ENCODE measurements at places on chromosomes 5 and 9.
A peak's percentile ranks its signal among the peaks of the same experiment; 100 is the strongest.

DNA sequence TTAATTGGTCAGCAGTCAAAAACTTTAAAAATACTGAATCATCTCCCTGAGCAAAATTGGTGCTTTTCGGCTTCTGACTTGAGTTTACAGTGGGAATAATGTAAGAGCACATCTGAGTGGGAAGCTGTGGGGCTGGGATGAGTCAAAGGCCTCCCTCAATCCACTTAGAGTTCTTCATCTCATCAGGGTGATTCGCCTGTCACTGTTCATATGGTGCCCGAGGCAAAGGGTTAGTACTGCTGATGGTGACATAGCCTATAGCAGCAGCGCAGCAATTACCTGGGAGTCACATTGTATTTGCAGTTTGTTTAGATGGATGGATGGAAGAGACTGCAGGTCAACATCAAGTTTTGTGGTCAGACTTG is 113.8 kb upstream of the ZNF608 start:
- DNase-seq = no peak

DNA sequence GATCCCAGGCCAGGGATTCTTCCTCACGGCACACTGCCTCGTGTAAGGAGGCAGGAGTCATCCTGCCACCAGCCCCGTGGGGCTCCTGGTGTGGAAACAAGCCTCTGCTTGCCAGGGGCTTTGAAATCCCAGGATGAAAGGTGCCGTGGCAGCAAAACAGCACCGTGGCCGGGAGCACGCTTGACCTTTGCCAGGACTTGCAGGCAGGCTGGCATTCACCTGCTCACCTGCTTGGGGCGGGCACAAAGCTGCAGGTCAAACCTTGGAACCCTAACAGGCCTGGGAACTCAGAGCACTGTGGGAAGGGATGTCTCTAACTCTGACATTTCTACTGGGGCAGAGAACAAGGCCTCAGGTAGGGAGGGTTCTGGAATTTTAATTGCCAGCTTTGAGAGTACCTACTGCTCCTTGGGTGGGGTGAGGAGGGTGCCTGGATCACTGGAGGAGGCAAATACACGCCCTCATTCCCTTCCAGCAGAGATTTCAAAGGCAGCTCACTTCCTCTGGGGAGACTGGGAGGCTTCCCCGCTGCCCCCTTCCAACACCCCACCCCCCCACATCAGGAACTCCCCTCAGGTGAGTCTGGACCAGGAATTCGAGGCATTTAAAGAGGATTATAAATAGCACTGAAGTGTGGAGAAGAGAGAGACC is 45.6 kb upstream of the STXBP1 start:
- DNase-seq = no peak

DNA sequence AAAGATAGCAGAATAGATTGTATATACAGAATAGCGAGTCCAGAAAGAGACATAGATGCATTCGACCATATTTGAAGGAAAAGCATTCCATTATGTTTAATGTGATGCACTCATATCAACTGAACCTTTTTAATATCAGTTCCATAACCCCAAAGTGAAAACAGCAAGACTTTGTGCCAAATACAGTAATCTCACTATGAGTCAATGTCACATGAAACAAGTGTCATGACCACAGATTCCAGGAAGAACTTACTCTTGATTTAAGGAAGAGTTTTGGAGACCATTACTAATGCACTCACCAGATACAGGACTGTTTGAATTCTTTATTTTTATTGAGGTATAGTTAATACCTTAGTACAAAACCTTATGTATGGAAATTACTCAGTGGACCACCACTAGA is 220.5 kb downstream of the SH3GL2 start:
- DNase-seq = no peak

DNA sequence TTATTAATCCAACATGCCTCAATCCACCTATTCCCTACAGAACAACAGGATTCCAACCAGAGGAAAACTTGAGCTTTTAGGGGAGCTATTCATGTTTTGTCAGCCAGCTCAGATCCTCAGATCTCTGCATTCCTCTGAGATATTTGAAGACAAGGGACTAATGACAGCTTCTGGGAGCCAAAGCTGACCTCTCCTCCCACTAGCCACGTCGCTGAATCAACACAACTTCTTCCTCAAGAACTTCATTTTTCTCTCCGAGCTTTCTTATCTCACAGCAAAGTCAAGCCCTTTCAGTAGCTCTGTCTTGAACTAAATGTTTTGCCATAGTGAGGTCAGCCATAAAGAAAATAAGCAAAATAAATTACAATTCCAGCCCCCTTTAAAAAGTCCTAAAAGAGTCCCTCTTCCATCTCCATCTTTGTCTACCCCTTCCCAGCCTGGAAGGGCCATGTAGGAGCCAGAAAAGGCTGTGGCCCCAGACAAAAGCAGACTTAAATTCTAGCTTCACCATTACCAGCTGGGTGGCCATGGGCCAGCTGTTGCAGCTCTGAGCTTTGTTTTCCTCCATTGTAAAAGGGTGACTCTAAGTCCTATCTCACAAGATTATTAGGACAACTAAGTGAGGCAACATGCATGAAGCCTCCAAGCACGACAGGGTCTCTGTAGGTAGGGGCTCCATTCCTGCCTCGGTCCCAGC is 65.0 kb downstream of the HSD17B3 start:
- DNase-seq = no peak

- no peak for DNase-seq
Measured at GRCh38 chr9:92245005-92245797, 48.3 kb downstream of the IARS1 start.

DNA sequence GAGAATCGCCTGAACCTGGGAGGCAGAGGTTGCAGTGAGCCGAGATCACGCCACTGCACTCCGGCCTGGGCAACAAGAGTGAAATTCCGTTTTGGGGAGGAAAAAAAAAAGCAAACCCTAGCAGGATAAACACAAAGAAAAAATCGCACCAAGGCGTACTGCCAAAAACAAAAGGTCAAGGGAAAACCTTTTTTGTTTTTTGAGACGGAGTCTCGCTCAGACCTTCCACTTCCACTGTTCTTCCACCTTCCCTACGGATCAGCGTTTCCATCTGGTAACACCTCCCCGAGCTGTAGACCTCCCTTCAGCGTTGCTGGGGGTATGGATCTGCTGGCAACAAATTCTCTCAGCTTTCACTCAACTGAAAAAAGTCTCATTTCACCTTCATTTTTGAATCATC is 20.1 kb upstream of the FCN2 start:
- DNase-seq = no peak

GRCh38 chr5:6402939-6403338 is 24.6 kb upstream of the MED10 start:
- DNase-seq = no peak

- DNase-seq = no peak
Measured at GRCh38 chr9:110128664-110129329, 79.2 kb downstream of the C9orf152 start.

- DNase-seq = no peak
Measured at GRCh38 chr5:92864591-92864990, 716.4 kb downstream of the NR2F1-AS1 start.

DNA sequence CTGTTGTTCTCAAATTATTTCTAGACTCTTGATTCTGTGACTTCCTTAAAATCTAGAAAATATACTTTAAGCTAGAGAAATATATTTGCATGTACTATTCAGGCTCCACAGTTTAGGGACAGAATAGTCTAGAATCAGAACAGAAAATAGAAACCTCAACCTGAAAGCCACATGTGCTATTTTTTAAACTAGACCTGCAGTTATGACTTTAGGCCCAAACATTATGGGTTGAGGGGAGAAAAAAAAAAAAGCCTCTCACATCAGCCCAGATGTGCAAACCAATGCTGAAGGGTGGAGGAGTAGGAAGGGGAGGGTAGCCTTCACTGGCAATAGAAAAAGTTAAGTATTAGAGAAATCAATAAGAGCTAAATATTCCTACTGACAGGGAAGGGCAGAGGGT is 35.7 kb downstream of the ELL2 start:
- no peak for DNase-seq

- DNase-seq = no peak
Measured at GRCh38 chr5:131067636-131068035, 97.4 kb downstream of the HINT1 start.

DNA sequence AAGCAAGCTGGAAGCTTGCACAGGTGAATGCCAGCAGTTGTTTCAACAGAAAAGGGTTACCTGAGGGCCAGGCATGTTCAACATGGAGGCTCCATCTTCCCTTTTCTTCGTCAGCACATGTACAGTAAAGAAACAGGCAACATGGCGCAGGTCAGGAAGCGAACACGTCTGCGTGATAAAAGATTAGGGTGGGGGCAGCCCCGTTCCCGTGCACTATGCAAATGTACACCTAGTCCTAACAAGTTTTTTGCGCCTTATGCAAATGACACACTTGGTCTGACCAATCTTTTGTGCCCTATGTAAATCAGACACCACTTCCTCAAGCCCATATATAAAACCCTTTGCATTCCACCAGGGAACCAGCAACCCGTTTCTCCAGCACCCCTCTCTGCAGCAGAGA is 452.1 kb upstream of the PTPRD start:
- no peak for DNase-seq

DNA sequence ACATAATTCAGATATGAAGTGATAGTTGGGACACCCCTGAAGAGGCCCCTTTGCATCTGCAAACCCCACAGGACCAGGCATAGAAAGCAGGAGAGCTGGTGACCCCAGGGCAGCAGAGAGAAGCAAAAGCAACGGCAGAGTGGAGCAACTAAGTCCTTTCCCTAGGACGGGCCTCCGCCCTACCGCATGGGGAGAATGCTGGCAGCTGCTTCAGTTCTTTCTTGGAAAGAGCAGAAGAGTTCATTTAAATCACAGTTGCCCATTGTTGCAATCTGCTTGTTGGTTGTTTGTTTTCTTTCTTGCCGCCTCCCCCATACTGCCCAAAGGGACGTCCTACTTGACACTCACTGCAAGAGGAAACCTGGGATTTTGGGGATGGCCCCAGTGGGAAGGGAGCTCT is 126.2 kb downstream of the ADAMTS16 start:
- DNase-seq = no peak

- DNase-seq = peak; percentile 53
Measured at GRCh38 chr5:174311531-174312269, 266.2 kb downstream of the NSG2 start.

DNA sequence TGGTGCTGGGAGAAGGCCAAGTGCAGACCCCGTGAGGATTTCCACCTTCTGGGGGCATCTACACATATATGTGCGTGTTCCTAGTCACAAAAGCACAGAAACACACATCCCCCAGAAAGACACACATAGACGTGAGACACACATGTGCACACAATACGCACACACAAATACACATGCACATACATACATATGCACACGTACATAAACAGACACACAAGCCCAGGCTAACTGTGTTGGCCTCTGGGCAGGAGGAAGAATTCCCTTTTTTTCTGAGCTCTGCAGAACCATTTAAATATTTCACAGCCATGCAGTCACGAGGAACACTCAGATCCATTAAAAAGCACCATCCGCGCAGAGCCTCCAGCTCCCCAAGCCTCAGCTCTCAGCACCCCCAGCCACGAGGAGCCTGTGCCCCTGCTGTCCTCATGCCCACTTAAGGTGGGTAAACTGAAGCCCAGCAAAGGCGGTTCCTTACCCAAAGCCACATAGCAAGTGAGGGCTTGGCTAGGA is 5.3 kb downstream of the NINJ1 start:
- DNase-seq = no peak

DNA sequence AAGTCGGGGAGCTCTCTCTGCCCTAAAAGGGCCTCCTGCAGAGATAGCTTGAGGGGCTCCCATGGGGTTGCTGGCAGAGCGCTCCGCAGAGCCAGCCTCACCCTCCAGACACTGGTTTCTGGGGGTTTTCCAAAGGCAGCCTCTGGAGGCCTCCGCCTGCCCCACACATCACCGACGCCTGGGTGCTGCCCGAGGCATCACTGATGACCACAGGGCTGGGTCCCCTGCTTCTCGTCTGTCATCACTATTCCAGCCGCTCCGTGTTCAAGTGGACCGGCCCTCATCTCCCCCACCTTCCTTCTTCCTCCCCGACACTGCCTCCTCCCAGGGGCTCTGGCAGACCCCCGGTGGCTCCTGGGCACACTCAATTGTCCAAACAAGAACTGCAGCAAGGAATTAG is 64.1 kb upstream of the IRX4 start:
- DNase-seq = no peak

- no peak for DNase-seq
Measured at GRCh38 chr5:5271786-5272321, 131.7 kb downstream of the ADAMTS16 start.

DNA sequence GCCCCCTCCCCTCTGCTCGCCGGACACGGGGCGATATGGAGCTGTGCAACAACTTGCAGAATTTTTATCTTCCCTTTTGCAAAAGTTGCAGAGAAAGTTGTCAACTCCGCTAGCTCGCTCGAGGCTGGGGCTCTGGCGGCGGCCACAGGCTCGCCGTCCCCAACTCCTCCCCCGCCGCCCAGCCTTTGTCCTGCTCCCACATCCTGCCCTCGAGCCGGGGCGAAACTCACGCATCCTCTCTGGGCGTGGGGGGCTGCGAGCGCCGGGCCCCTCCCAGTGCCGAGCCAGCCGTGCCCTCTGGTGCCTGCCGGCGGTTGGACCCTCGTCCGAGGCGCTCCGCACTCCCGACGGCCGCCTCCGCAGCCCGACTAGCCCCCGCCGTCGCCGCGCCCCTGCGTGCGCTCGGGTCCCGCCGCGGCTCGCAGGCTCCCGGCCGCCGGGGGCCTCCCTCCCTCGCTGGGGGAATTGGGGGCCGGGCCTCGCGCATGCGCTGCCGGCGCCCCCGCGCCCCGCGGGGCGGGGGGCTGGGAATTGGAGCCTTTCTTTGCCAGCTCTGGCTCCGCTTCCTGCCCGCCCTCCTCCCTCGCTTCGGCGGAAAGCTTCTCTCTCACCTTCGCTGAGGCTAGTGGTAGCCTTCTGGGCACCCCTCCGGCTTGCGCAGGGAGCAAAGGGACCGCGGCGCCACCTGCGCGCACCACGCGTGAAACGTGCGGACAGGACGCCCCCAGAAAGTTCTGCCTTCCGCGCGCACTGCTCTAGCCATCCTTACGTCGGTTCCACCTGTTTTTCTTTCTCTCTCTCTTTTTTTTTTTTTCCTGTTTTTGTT is at the start of gene CCNJL:
Gene CCNJL (minus strand): TSS at position 431 of the 826 bp plus-strand sequence. CDS start 641 bp downstream, outside the sequence.
- DNase-seq = no peak

- no peak for DNase-seq
Measured at GRCh38 chr5:76690704-76691466, 25.0 kb upstream of the F2R start.

DNA sequence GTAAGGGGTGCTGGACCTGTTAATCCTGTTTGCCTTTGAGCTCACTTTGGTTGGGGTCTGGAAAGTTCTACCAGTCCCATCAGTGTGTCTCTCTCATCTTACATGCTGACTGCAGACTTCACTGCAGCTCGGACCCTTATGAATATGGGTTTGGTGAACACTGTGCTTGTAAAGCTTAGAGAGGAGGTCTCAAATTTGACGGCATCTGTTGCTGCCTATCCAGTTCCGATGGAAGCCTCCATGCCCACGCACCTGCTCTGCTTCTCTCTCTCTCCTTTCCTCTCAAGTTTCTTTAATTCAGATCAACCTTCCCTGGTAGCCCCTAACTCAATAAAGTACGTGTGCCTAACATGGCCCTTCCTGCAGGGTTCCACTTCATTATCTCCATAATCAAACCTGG is 217.9 kb downstream of the HSPA4 start:
- DNase-seq = no peak

GRCh38 chr9:135086597-135087488 is 625 bp upstream of the OLFM1 start:
- DNase-seq = no peak

GRCh38 chr5:82057051-82057450 is 85.2 kb downstream of the ATG10 start:
- DNase-seq = no peak

Measured in activated naive CD4-positive, alpha-beta T cell treated with Interleukin-2 at 50 U/mL for 16 hours (primary cell).